H9 (cell line): ENCODE measurements at places on chromosomes 5 and 9.

GRCh38 chr5:76457674-76458485 is 54.8 kb downstream of the IQGAP2 start:
- no peak for DNase-seq

DNA sequence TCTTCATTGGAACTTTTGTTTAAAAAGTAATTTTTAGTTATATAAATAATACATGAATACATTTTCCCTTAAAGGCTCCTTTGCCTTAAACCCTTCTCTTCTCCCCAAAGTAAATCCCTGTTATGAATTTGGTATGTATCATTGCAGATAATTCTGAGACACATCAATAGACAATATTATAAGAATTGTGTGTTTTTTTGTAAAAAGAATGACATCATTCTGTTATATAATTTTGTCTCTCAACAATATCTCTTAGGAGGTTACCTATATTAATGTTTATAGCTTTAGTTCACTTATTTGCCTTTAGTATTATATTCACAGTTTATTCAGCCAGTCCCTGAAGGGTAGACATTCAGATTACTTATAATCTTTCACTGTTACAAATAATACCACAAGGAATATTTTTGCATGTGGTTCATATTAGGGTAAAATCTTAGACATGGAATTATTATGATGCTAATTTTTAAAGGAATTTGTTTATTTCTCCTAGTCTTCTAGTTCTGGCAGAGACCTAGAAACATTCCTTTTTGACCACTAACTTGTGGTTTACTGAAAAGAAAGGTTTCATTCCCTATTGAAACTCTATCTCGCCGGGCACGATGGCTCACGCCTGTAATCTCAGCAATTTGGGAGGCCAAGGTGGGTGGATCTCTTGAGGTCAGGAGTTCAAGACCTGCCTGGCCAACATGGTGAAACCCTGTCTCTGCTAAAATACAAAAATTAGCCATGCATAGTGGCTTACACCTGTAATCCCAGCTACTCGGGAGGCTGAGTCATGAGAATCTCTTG is 105.6 kb downstream of the KCTD16 start:
- no peak for DNase-seq

DNA sequence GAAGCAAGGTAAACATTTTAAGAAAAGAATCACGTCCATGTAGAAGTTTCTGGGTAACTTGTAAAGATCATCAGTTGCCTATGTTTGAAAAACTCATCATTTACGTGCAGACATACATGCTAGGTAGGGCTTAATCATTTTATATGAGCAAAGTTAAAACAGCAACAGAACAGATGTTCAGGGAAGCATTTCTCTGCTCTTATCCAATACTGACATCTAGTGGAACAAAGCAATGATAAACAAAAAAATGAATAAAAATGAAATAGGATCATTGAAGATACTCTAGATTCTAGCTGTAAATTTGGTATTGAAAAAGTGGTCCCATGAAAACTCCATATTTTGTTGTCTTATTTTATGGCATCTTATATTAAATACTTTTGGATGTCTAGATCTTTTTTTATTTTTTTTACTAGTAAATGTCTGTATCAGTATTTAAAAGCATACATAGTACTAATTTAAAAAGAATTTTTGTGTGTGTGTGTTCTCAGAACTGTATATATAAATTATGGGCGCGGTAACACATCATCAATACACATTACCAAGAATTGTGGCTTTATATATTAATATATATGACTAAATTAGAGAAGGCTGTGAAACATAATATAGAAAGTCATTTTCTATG is 1050.2 kb downstream of the CDH12 start:
- DNase-seq: no peak

DNA sequence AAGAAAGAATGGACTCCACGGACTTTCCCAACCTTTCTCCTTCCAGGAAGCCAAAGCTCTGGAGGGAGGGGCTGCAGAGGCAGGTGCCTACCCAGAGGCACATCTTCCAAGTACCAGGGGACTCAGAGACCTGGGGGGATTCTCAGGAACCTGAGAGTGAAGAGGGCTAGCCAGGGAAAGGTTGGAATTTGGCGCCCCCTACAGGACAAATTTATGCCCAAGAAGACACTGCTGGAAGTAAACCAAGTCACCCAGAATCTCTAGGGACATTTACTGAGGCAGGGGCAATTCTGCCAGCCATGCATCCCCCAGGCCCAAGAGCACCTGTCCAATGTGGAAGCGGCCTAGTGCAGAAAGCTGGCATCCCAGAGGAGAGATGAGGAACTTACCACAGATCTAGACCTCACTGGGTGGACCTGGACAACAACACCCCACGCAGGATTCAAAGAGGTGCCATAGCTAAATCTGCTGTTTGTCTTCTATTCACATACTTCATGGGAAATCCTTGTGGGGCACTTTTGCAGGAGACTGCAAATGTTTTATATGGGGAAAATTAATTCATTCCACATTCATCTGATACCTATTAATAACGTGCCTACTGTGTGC is 25.9 kb upstream of the IDNK start:
- peak; percentile 74 for DNase-seq

DNA sequence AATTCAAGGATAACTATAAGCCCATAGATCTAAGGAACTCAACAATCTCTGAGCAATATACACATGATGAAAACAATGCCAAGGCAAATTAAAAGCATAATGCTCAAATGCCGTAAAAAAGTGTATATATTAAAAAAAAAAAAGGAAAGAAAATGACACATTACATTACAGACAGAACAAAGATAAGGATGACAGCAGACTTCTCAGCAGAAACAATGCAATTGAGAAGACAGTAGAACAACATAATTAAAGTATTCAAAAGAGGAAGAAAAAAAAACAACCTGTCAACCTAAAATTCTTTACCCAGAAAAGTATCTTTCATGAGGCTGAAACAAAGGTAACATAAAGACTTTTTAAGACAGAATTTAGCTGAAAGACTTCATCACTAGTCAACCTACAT is 591.7 kb downstream of the ZNF608 start:
- no peak for DNase-seq

DNA sequence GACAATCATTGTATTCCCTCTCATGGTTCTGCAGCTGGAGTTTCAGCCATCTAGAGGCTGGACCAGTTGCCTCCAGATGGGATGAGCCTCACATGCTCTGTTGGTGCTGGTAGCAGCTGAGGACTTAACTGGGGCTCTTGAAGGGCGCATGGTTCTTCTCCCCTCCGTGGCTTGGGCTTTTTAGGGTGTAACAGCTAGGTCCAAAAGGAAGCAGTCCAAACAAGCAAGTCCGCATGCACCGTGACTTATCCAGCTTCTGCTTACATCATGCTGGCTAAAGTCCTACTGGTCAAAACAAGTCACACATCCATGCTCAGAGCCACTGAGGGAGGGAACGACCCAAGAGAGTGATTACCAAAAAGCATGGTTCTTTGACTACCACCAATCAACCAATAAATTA is 31.6 kb upstream of the SH3RF2 start:
- no peak for DNase-seq
